Lower leg skin (tissue), 4 donors: ENCODE measurements at places on chromosomes 5 and 9.
A peak's percentile ranks its signal among the peaks of the same experiment; 100 is the strongest.

DNA sequence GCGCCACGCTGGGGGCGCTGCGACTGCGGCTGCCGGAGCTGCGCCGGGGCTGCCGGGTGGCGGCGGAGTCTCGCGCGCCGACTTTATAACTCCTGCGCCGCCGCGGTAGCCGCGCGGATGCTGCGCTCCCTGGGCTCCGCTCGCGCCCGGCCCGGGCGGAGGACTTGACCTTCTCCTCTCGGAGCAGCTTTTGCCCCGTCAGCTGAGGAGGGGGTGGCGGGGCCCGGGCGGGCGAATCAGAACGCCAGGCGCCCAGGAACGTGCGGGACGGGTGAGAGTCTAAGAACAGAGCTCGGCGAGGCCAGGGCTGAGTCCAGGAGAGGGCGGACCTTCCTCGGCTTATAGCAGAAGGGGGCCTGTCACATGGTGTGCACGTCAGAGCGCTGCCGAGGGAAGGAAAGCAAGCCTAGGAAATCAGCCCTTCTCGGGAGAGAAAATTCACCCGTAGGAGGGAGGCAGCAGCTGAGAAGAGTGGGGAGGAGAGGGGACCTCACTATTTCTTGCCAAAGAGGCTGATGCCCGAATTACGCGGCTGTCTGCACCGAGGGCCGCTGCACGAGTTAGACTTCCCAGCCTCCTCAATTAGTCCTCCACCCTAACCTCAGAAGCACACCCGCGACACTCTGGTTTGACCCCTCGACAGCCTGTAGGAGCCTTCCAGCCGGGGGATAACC is at the start of gene FOXD1:
TSS of gene FOXD1 (minus strand) at position 315 of the 674 bp plus-strand sequence. CDS start 415 bp downstream, outside the sequence.
- DNase-seq, result peak; percentile 58

GRCh38 chr5:94524841-94525697 is 93.3 kb downstream of the KIAA0825 start:
- no peak for DNase-seq

DNA sequence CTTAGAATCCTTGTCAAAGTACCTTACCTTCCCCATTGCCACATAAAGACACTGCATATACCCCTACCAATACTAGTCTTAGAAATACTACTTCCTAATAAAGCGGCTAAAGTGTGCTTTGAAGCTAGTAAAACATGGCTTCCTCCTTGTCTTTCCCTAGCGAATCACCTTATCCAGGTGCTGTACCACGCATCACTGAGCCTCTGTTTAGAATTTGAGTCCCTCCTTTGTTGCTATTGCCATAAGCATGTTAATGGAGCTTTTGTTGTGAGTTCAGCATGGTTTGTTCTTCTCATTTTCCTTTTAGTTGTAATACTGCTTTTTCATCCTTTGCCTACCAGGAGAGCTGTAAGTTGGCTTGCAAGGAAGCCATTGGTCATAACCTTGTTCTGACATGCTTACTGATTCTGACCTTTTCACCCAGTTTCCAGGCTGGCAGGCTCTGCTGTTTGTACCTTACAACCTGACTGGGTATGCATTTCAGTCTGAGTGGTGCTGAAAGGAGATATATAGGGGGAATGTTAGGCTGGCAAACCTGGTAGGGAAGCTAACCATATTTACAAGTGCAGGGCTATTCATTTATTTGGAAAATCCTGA is 49.8 kb downstream of the LMNB1 start:
- DNase-seq, result no peak

DNA sequence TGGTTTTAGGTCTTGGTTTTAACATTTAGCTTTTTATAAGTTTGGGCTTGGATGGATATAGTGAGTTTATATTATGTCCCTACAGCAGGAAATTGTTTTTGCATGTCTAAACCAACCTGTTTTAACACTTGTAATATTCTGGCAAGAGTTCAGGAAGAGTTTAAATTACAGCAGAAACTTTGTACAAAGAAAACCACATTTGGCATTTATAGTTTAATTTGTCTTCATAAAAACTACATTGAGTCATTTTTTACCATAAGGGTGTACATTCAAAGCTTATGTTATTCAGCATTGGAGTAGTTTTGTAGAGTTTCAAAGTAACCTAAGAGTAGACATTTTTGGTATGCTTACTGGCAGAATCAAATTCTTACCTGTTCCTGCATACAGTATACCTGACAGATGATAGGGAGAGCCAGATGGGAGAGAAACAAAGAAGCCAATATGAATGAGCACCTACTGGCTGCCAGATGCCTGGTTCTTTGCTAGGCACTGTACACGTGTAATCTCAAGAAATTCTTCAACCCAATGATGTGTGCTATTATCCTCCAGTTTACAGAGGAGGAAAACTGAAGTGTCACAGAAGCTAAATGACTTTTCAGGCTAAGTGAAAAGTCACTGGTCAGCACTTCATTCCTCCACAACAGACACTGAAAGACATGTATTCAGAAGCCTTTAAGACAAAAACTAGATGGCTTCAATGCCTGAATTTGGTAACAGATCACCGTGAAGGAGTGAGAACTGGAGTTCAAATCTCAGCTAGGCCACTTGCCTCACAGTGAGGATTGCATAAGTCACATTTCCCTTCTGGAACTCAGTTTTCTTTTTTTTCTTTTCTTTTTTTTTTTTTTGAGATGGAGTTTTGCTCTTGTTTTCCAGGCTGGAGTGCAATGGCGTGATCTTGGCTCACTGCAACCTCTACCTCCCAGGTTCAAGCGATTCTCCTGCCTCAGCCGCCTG is 25.9 kb upstream of the ECM2 start:
- no peak for DNase-seq

- no peak for DNase-seq
These were observed 11.2 kb upstream of the PCDH1 start for GRCh38 chr5:141889282-141889871.

GRCh38 chr5:117649821-117650220 is 1075.2 kb upstream of the SEMA6A start:
- DNase-seq, result no peak

DNA sequence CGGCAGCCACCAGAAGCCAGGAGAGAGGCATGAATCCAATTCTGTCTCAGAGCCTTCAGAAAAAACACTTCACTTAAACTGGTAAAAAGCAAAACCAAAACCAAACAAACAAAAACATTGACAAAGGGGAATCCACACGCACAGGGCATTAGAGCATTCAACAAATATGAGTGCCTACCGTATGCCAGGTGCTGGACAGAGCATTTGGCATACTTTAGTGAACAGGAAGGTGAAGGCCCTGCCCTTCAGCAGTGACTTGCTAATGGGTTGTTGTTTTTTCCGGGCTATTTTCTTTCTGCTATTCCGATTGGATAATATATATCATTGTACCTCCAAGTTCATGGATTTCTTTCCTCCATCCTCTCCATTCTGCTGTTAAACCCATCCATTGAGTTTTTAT is 71.7 kb upstream of the RUFY1 start:
- no peak for DNase-seq

- no peak for DNase-seq
These were observed 131.1 kb upstream of the ZNF462 start for GRCh38 chr9:106731910-106732309.

GRCh38 chr9:18745710-18746109 is 271.8 kb downstream of the ADAMTSL1 start:
- no peak for DNase-seq

DNA sequence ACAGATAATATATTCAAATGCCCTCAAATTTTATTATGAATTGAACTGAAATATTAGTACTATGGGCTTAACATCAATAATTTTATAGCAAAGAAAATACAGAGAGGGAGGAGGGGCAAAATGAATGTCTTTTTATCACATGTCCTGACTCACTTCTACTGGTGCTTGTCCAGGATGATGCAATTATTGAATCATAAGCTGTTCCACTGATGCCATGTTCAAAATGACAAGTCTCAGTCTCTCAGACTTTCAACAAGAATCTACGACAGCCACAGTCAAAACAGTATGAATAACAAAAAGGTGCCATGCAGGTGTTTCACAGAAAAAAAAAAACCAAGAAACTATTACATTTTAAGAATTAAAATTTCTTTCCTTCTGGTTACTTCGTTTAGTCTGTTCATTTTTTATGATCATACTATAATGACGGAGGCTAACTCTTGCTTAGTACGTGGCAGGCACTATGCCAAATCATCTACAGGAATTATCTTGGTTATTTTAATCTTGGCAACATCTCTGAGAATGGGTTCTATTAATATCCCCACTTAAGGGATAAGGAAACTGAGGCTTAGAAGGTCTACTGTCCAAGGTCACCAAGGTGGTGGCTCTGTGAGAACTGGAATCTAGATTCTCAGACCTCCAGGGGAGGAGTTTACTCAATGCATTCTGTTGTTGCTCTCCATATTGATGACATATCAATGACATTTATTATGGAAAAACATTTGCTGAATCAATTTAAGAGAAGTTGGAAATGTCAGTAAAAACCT is 61.5 kb downstream of the NR3C1 start:
- no peak for DNase-seq

GRCh38 chr9:133759946-133760345 is 21.8 kb upstream of the SARDH start:
- DNase-seq, result no peak

DNA sequence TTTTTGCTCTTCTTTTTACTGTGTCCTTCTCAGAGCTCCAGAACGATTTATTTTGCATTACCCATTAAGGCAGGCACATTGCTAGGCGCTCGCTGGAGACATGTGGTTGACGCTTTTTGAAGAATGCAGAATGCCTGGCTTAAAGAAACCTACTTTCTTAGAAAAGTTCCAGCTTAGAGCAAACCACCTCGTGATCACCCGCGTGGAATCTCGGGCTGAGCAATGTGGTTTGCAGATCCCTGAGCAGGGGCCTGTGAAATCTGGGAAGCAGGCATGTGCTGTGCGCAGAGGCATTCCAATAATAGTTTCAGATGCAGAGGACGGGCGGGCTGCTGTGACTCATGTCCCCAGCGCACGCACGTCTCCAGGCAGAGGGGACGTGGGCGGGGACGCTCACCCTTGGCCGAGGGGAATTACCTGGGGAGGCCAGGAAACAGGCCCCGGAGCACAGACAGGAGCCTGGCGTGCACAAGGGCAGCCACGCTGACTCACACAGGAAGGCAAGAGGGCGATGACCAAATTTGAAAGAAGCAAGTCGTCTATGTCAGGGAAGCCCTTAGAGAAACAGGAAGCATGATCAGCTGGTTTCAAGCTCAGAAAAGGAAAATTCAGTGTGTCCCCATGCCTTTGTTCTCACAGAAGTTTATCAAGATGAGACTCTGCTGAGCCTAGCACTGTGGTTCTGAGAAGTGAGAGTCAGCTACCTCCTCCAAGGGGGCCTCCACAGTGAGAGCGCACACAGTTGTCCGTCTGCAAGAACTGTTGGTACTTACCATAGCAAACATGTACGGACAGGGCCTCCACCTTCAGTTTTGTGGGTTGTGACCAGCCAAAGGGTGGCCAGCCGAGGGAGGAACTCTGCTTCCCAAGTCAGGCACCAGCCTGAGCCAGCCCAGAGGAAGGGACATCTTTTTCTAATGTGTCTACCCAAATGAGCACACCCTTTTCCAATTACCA is 218.6 kb downstream of the PIK3R1 start:
- peak; percentile 90 for DNase-seq

DNA sequence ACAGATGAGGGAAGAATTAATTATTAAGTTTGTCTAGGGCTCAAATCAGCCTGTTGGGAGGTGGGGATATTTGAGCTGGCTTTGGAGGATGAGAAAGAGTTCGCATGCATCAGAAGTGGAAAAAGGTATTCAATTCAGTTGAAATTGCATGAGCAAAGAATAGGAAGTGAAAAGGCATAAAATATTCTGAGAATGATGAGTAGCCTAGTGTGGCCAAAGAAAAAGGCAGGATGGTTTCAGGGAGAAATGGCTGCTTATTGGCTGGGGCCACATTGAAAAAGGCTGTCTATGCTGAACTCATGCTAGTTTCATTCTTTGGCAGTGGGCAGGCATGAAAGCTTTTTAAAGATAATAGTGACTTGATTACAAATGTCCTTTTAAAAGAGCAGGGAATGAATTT is 235.4 kb upstream of the RIOK2 start:
- no peak for DNase-seq

- no peak for DNase-seq
These were observed 547.6 kb upstream of the WWC1 start for GRCh38 chr5:167743695-167744464.

DNA sequence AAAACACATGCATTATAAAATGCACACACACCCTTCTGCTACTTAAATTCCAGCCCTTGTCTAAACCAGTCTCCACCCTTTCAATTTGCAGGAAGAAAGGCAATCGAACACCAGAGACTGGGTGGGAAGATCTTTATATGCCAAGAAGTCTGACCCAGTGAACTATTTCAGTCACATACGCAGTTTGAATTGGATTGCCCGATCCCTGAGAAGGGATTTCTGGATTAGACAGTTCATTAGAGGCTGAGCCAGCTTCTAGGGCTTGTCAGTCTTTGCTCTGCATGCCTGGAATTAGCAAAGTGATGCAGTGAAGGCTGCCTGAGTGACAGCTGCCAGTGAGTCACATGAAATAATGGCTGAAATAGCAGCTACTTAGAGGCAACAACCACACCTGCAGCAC is 159.9 kb downstream of the PPP2R2B start:
- no peak for DNase-seq

DNA sequence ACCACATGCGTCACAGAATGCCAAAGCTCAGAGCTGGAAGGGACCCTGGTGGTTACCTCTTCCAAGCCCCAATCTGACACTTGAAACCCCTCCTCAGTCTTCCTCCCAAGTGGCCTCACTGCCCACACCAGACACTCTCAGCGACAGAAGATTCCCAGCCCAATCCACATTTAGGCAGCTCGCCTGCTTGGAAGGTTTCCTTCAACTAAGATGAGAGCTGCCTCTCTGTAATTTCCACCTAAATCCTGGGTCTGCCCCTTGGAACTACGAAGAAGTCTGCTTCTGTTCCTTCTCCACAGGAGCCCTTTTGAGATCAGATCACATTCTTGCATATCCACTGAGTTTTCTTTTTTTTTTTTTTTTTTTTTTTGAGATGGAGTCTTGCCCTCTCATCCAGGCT is 83.7 kb downstream of the PAX5 start:
- no peak for DNase-seq

- DNase-seq, result no peak
These were observed 24.2 kb downstream of the PPARGC1B start for GRCh38 chr5:149754172-149754880.

- peak; percentile 72 for DNase-seq
These were observed 31.4 kb upstream of the LPCAT1 start for GRCh38 chr5:1555011-1555807.

DNA sequence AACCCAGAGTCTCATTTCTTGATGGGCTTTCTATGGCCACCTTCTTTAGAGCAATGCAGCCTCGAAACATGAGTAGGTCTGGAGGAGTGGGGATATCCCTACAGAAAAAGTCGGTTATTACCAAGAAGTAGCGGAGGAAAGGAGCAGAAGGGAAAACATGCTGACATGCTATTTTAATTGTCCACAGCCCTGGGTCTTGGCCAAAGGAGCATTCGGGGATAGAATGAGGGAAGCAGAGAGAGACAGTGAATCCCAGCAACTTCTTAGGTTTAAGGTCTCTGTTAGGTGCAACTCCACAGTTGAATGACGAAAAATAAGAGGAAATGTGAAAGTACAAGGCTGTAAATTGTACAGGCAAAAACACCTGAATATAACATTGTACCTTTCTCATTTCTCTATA is 506.7 kb upstream of the CDH18 start:
- no peak for DNase-seq
